ENCODE measurements at places on chromosomes 3 and 15.

DNA sequence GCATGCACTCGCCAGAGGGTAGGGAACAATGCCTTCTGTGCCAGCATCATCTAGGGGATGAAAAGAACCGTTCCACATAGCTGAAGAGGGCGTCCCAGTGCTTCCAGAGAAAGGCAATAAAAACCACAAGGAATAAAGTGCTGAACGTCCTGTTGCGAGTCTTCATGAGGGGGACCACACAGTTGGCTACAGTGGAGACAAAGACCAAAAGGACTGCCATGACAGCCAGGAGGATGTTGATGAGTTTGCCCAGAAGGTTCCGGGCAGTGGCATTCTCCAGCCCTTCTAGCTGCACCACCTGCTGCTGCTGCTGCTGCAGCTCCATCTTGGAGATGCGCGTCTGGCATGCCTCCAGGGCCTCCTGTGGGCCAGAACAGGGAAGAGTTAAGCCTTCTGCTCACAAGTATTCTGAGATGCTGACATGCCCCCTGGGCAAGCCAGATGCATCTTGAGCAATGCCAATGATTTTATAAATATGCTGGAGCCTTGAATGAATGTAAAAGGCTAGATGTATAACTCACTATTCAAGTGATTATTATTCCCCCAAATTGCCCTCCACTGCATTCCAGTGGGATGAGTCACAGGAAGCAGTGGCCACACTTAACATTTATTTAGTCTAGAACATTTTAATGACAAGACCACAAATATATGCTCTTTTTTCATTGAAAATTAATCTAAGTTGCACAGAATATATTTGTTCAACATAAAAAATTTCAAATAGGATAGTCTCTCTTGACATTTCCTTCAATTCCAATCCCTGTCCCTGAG is 45.1 kb upstream of the PLXND1 start:
- DNase-seq: no peak

GRCh38 chr3:157405457-157405856 is 31.2 kb upstream of the PTX3 start:
- DNase-seq: no peak

DNA sequence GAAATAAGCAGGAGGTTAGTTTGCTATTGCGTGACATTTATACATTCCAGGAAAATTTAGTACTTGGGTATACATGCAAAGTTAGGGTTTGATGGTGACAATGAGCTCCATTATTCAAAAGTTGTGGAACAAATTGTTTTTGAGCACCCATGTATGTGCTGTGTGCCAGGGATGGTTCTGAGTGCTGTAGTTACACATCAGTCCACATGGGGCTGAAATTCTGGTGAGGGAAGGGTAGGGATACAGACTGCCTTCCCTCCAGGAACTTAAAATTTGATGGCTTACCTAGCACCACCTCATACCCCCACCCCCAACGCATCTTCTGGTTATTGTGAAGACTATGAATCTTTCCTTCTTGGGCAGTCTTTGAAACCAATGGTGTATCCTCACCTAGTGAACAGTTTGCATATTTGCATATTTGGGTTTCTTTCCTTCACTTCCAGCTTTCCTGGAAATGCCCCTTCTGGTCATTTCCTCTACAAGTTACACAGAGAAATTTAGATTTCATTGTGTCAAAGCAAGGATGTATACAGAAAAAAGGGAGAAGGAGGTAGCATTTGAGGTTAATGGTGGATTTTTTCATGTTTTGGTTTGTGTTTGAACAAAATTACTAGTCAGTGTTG is 222.0 kb upstream of the IL12A start:
- DNase-seq: no peak

DNA sequence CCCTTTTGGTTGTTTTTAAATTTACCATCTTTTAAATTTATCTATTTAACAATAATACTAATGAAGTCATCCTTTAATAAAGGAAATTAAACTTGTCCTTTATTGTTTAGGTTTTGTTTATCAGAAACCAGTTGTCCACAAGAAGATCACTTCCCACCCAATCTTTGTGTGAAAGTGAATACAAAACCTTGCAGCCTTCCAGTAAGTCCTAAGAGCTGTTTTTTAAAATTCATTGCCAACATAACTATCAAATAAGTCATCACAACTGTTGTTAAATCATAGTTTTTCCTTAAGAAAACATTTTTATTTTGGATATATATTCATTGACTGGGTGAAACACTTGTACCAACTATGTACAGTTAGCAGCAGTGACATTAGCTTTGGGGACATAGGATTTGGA is 59.4 kb downstream of the CALML4 start:
- no peak for DNase-seq

- no peak for DNase-seq
These were observed 223.3 kb downstream of the P3H2 start for GRCh38 chr3:189897406-189897805.

DNA sequence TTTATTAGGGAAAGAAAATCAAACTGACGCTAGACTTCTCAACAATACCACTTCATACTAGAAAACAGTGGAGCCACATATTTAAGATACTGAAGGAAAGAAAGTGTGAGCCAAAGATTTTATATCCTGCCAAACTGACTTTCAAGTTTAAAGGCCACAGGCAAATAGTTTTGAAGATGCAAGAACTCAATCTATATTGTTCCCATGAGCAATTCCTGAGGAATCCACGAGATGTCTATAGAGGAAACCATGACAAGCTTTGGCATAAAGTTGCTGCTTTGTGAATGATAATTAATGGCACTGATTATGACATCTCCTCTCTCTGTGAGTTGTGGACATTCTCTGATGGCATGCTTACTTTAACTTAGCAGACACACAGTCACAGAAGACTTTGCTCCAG is 276.1 kb upstream of the GOLGA6L4 start:
- DNase-seq: no peak

GRCh38 chr15:40472171-40472727 is 1.5 kb downstream of the CHST14 start:
- DNase-seq: no peak

- no peak for DNase-seq
These were observed 2.3 kb downstream of the B3GNT5 start for GRCh38 chr3:183255348-183255730.
